Progenitor cell of endocrine pancreas (in vitro differentiated cells): ENCODE measurements at places on chromosomes 2 and 18. TPM values are rescaled to one million over a fixed set of nuclear protein-coding genes. Genes with fewer than 3 reads are reported as not detected.

- peaks cover 17% of the 10 kb centered on the region for H3K4me1 ChIP-seq
- DNase-seq: no peak
- no peak overlapping the region for H3K4me3 ChIP-seq
- H3K36me3 ChIP-seq: peaks cover 8% of the 10 kb centered on the region
- no peaks in the 10 kb centered on the region for H3K27me3 ChIP-seq
These were observed 117.1 kb downstream of the PRPF40A start for GRCh38 chr2:152600051-152600657.

GRCh38 chr2:211494085-211494484, 937.7 kb downstream of the CPS1 start:
- H3K4me1 ChIP-seq: no peaks in the 10 kb centered on the region
- H3K4me3 ChIP-seq: no peak overlapping the region
- DNase-seq: no peak
- H3K27ac ChIP-seq: no peak overlapping the region
- no peaks in the 10 kb centered on the region for H3K36me3 ChIP-seq

- DNase-seq: no peak
- H3K27ac ChIP-seq: no peak overlapping the region
- no peaks in the 10 kb centered on the region for H3K36me3 ChIP-seq
These were observed 171.8 kb upstream of the KLF7 start for GRCh38 chr2:207337234-207338219.

- H3K27me3 ChIP-seq: no peaks in the 10 kb centered on the region
- H3K36me3 ChIP-seq: peaks cover 4% of the 10 kb centered on the region
- no peak overlapping the region for H3K4me3 ChIP-seq
- H3K27ac ChIP-seq: no peak overlapping the region
- no peaks in the 10 kb centered on the region for H3K4me1 ChIP-seq
These were observed 267.4 kb downstream of the PHLPP1 start for GRCh38 chr18:62982600-62983251.

The ANKRD29 gene
- total RNA-seq: 0.36 and 0.41 TPM in 2 replicates
